ENCODE measurements at places on chromosomes 13 and 19.

DNA sequence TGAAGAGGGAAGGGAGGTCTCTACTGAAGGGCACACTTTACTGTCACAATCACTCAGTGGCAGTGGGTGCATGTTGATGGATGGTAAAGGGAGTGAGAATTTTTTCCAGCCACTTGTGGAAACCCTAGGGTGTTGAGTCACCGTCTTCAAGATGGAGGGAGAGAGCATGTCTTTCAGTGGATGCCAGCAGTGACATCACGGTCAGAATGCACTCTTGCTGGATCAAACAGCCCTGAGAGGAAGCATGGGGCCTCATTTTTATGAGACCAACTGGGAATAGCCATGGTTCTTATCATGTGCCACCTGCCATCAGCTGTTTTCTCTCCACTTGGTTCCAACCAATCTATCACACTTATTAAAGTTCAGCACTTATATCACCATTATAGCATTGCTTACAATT lies 182.5 kb downstream of the KCNRG start:
- no peak for DNase-seq

- no peak for DNase-seq
Measured at GRCh38 chr13:93372856-93373255, 146.2 kb downstream of the GPC6 start.

DNA sequence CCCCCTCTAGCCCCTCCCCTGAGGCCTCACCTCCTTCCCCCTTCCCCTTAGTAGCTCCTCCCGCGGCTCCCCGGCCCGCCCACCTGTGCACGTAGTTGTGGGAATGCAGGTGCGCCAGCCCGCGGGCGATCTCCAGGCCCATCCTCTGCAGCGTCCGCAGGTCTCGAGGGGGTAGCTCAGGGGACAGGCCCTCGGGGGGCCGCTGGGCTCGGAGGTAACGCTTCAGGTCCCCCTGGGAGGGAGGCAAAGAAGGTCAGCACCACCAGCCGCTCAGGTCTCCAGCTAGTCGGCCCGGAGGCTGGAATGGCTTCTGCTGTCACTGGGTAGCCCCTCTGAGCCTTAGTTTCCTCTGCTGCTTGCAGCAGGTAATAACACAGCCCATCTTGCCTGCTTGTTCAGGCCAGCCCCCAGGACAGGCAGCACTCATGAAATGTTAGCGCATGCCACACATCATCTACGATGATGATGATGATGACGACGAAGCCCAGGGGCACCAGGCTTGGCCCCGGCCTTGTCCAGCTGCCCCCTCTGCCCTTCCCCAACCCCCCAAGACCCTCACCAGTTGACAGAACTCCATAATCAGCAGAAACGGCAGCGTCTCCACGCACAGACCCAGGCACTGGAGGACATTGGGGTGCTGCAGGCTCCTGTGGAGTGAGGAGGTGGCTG lies 9.2 kb downstream of the LMTK3 start:
- DNase-seq = no peak

- peak; percentile 55 for DNase-seq
Measured at GRCh38 chr13:48600374-48601364, 53.1 kb upstream of the CYSLTR2 start.

GRCh38 chr19:38879400-38879751 lies 1.3 kb upstream of the RINL start:
- DNase-seq = no peak

- peak; percentile 26 for DNase-seq
Measured at GRCh38 chr13:50236898-50237318, 221.7 kb downstream of the KCNRG start.

GRCh38 chr19:28823338-28823961 lies 389.5 kb downstream of the UQCRFS1 start:
- DNase-seq = no peak

DNA sequence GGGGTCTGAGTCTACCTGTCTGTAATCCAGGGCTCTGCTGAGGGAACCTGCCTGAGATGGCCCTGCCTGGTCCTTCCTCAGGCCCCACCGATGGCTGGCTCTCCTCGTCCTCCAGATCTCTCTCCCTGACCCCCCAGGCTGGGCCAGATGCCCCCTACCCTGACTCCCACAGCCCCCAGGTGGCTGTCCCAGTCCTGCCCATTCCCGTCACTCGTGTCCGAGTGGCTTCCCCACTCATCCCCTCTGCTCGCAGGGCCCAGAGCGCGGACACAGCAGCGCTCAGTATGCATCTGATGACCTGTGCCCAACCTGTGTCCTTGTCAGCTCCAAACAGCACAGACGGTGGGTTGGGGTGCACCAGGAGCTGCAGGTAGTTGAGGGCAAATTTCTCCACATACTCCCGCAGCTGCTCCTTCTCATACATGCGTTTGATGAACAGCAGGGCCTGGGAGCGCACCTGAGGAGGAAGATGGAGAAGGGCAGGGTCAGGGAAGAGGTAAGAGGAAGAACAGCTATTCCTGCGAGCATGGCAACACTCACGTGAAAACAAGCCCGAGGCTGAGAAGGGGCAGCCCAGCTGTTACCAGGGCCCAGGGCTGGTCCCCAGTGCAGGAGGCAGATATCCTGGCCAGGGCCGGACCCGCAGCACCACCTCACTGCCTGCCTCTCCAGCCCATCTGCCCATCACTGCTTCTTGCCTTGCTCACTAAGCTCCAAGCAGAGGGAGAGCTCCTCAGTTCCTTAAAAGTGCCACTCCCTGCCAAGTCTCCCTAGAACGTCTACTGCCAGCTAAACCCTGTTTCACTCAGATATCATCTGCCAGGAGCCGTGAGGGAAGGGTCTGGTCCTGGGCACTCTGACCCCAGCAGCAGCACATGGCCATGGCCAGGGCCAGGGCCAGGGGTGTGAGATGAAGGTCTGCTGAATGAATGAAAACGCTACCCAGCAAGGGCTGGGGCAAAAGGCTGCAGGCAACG lies 11.1 kb upstream of the RSPH6A start:
- no peak for DNase-seq

- no peak for DNase-seq
Measured at GRCh38 chr19:5005096-5005495, 36.2 kb downstream of the KDM4B start.

- DNase-seq = no peak
Measured at GRCh38 chr19:647566-648284, 8.0 kb downstream of the FGF22 start.

- no peak for DNase-seq
Measured at GRCh38 chr19:16445238-16446107, 26.3 kb downstream of the EPS15L1 start.

DNA sequence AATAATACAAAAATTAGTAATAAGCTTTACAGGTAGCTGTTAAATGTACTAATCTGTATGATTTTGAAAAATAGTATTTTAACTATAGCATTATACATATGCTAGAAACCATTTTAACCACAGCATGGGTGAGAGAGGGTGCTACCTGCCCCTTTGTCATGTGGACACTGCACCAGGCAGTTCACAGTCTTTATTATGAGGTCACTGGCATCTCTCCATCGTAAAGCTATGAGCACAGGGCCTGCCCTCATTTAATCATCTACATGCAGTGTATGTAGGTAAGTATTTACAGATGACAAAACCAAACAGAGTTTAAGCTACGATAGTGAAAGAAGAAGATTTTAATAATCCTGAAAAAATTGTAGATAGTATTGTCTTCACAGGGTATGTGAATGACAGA lies 21.7 kb downstream of the EDNRB start:
- DNase-seq = no peak

- DNase-seq = no peak
Measured at GRCh38 chr13:109166804-109167203, 537.4 kb downstream of the MYO16 start.

DNA sequence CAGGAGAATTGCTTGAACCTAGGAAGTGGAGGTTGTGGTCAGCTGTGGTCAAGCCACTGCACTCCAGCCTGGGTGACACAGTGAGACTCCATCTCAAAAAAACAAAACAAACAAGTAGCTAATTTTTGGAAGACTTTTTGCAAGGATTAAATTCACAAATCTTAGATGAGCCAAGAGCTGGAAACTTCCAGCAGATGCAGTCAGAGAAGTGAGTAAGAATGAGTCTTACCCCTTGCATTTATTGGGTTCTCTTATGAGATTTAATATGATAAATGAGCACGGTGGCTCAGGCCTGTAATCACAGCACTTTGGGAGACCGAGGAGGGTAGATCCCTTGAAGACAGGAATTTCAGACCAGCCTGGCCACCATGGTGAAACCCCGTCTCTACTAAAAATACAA lies 44.9 kb upstream of the NBEA start:
- DNase-seq = no peak

GRCh38 chr19:52648336-52649016 lies 10.3 kb upstream of the ZNF83 start:
- DNase-seq = peak; percentile 46

- DNase-seq = peak; percentile 42
Measured at GRCh38 chr13:100089465-100090032, 656 bp downstream of the PCCA start.

DNA sequence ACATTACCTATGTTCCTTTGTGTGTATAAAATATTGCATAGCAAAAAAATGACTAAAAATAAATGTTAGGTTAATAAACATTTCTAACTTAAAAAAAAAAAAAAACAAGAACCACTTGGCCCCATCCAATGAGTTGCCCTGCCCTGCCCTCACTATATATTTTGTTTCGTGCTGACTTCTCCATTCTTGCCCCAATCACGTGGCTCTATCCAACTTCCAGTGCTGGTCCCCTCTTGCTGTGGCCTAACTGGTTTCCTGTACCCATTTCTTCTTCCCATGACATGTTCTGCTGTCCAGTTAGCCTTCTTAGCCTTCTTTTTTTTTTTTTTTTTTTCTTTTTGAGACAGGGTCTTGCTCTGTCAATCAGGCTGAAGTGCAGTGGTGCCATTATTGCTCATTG lies 151.6 kb downstream of the FOXO1 start:
- no peak for DNase-seq

DNA sequence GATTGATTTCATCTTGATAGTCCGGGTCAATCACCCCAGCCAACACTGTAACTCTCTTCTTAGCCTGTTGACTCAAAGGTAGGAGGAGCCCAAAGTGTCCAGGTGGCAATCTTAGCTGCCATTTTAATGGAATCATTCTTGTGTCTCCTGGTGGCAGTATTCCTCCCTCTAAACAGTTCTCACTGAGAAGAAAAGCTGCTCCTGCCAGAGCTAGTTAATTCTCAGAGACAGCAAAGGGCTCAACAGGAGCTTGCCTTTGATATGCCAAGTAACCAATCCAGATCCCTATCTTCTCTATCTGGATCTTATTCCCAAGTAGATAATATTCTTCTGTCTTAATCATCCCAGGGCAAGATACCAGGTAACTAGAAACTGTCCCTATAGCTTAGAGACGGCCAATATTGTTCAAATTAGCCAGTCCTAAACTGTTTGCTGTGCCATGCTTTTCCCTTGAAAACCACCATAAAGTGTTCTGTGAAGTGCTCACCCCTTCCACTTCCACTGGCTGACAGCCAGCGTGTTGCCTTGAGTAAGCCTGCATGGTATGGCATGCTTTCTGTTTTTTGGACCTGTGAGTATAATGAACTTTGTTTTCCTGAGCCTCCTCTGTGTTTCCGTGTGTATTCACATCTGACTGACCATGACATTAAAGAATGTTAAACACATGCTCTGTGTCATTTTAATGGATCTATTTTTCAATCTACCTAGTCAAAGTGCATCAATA lies 463.7 kb upstream of the SLITRK5 start:
- no peak for DNase-seq

DNA sequence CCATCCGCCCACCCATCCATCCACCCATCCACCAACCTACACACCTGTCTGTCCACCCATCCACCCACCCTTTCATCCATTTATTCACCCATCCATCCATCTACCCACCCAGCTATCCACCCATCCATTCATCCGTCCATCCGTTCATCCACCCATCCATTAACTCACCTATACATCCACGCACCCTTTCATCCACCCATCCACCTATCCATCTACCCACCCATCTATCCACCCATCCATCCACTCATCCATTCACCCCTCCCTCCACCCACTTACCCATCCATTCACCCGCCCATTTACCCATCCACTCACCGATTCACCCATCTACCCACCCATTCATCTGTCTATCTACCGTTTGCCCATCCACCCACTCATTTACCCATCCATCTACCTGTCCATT lies 17.6 kb downstream of the KLHL26 start:
- no peak for DNase-seq

GRCh38 chr19:29259867-29260281 lies 46.9 kb upstream of the UQCRFS1 start:
- DNase-seq = no peak

GRCh38 chr13:37383856-37384370 lies 214.7 kb downstream of the POSTN start:
- DNase-seq = no peak

- DNase-seq = no peak
Measured at GRCh38 chr19:48961673-48962028, 3.5 kb upstream of the FTL start.

GRCh38 chr13:97001636-97002035 lies 7.4 kb upstream of the OXGR1 start:
- no peak for DNase-seq

GRCh38 chr13:25727250-25727649 lies 324.6 kb downstream of the SHISA2 start:
- DNase-seq = no peak

DNA sequence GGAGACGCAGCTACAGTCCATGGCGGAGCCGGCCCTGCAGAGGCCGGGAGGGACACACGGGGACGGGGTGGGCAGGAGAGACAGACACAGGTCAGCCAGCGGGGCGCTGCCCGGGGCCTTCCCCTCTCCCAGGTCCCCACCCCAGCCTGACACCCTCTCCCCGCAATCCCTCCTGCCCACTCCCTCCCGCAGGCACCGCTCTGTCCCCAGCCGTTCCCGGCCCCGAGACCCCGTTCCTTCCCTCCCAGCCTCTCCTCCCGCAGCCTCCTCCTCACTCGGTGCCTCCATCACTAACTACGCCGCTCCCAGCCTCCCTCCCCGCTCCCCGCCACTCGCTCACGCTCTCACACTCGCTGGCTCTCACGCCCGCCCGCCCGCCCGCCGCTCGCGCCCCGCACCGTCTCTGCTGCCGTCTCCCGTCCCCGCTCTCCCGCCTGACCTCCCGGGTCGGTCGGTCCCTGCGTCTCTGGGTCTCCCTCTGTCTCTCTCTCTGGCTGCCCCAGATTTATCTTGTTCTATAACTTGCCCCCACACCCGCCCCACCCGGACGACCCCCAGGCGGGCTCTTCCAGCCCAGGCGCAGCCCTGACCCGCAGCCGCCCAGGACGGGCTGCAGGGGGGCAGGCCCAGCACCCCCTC lies 15.2 kb downstream of the ERFL start:
- no peak for DNase-seq

- DNase-seq = no peak
Measured at GRCh38 chr19:29680447-29680846, 15.2 kb downstream of the PLEKHF1 start.

- DNase-seq = no peak
Measured at GRCh38 chr19:39150807-39151600, 25.4 kb downstream of the PAK4 start.

- no peak for DNase-seq
Measured at GRCh38 chr13:60012488-60012887, 151.2 kb downstream of the DIAPH3 start.

- DNase-seq = no peak
Measured at GRCh38 chr19:6259312-6259861, 20.4 kb downstream of the MLLT1 start.

DNA sequence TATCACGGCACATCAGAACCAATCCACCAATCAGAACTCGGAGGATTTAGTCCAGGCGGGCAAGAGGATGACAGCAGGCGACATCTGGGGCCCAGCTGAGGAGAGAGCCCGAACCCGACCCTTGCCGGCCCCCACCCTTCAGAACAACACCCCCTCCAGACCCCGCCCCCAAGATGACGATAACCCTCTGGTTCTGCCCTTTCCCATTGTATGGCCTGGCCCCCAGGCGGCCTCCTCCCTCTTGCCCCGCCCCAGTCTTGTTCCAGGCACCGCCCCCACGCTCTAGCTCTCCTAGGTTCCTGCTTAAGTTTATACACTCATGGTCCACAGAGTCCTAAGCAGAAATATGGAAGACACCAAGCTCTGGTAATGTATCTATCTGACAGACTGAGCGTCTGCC lies 2.8 kb upstream of the ZNF83 start:
- peak; percentile 17 for DNase-seq

All from fibroblast of villous mesenchyme (primary cell).